ENCODE measurements at places on chromosomes 13 and 19.

- no peak for DNase-seq
These were observed 51.3 kb upstream of the GAS6 start for GRCh38 chr13:113915012-113915763.

DNA sequence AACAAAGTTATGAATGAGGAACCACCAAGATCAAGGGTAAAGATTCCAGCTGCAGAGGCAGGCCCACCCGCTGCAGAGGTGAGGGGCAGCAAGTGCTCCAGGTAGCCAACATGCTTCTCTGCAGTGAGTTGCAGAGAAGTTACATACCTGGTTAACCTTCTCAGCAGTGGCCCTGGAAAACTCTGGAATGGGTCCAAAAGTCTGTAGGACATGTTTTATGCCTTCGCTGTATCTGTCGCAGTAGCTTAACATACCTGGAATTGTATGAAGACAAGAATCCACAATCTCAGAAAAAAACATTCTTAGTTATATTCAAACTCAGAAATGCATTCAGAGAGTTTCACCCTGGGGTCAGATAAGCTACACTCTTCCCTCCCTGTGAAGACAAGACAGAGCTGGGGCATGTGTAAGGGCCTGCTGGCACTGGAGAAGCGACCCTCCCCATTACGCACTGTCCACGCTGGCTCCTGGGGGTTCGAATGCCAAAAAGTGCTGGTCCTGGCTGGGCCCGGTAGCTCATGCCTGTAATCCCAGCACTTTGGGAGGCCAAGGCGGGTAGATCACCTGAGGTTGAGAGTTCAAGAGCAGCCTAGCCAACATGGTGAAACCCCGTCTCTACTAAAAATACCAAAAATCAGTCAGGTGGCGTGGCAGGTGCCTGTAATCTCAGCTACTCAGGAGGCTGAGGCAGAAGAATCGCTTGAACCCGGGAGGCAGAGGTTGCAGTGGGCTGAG lies 121.0 kb downstream of the CRYL1 start:
- no peak for DNase-seq

- DNase-seq = no peak
These were observed 1.5 kb upstream of the ARGLU1 start for GRCh38 chr13:106569233-106570095.

GRCh38 chr19:7982103-7982502 lies 23.3 kb downstream of the ELAVL1 start:
- no peak for DNase-seq

GRCh38 chr19:31141301-31141700 lies 207.9 kb downstream of the TSHZ3 start:
- no peak for DNase-seq

- no peak for DNase-seq
These were observed 96.7 kb upstream of the TRPC4 start for GRCh38 chr13:37966266-37966665.

GRCh38 chr13:42398533-42398932 lies 126.6 kb downstream of the AKAP11 start:
- DNase-seq = no peak

- DNase-seq = no peak
These were observed 88.6 kb upstream of the MYCBP2 start for GRCh38 chr13:77415253-77416071.

DNA sequence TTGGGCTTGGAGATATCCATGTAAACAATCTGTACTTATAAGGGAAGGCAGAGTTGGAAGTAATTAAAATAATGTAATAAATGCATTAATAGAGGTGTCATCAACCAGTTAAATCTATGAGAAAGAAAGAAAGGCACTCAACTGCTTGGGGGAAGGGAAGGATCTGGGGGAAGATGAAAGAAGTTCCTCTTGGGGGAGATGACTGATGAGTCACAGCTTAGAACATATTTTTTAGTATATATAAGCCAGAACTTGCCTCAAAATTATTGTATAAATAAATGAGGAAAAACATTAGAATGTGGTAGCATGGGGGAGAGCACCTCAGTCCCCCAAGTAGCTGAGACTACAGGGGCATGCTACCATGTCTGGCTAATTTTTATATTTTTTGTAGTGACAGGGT lies 205.8 kb downstream of the GGACT start:
- DNase-seq = no peak

DNA sequence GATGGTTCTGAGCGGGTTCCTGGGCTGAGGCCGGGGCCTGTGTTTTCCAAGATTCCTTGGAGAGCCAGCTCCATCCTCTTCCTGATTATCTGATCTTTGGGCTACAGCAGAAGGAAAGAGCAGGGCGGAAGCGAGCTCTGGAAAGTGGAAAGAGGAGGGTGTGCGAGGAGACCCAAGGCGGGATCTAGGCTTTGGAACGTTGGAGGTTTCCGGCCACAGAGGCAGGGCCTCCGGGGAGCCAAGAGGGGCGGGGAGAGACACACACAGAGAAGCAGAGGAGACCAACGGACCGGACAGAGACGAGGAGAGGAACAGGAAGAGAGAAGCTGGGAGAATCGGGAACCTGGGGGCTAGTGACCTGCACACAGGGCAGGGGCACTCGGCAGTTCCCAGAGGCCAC lies at the start of gene CLEC11A:
Gene CLEC11A, plus strand, starts transcription at position 296 of the 400 bp plus-strand sequence. CDS start 162 bp downstream, outside the sequence.
- DNase-seq = peak; percentile 78

- DNase-seq = no peak
These were observed 62.4 kb upstream of the RAP2A start for GRCh38 chr13:97371486-97372109.

- DNase-seq = no peak
These were observed at the start of gene ATXN8OS for GRCh38 chr13:70107498-70108281. Gene ATXN8OS (plus strand): TSS chr13:70107826.

GRCh38 chr13:32443111-32443510 lies 15.2 kb upstream of the N4BP2L1 start:
- no peak for DNase-seq

Measured in left ventricle myocardium superior (tissue), 1 donor.